ENCODE measurements at places on chromosomes 5 and 9. TPM values are rescaled to one million over a fixed set of nuclear protein-coding genes. Genes with fewer than 3 reads are reported as not detected.

- DNase-seq: no peak
Observed at GRCh38 chr5:133081036-133081435, 29.2 kb downstream of the HSPA4 start.

DNA sequence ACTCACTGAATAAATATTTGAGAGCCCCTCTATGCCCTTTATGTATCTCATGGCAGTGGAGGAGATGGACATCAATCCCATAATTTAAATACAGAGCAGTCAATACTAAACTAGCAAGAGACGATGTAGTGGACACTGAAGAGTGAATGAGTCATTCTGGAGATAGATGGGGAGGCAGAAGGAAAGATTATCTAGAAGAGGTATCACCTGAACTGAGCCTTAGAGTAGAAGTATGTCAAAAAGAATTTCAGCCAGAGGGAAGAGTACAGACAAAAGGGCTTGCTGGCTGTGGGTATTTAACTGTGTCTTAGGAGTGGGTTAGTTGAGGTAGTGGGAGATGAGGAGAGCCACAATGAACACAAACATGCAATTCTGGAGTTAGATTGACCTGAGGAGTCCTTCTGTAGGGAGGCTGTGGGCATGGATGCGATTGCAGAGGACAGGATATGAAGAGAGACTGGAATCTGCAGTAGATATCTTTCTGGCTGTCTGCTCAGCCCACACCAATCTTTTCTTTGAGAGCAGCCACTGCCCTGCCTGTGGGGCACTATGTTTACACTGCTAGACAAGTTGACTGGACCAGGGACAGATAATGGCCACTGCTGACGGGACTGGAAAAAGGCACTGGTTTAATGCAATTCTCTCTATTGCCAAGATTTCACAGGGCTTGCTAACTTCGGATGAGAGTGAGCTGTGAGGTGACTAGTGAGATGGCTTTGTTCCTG is 63.9 kb upstream of the NR5A1 start:
- DNase-seq: no peak

DNA sequence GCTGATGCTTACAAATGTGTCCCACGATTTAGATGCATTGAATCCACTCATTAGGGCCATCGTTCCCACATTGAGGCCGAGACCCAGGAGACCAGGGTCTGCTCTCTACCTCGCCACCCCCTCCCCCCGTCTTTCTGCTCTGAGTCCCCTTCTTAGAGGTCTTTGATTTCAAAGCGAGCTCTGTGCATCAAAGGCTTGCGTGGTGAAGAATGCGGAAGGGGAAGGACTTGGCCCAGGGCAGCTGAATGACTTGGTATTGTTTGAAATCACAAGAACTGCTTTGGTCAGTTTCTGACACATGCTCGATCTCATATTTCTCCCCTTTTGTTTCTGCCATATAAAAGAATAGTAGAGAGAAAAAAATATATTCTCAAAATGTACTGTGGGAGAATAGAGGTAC is 78.3 kb upstream of the IRX1 start:
- no peak for DNase-seq

DNA sequence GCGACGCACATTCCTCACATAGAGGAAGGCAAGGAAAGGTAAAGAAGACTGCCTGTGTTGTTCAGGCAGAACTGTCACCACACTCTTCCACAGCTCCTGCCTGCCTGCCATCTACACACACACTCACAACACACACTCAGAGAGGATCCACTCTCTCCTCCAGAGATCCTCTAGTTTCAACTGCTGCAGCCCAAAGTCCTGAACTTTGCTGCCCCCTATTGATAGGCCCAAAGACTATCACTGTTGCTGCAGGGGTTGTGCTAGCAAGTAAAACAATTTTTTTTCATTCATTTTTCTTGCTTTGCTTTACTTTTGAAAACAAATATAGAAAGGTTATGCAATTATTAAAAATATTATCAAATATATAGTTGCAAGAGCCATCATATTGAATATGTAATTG is 5.9 kb upstream of the CFAP90 start:
- DNase-seq: peak; percentile 52

DNA sequence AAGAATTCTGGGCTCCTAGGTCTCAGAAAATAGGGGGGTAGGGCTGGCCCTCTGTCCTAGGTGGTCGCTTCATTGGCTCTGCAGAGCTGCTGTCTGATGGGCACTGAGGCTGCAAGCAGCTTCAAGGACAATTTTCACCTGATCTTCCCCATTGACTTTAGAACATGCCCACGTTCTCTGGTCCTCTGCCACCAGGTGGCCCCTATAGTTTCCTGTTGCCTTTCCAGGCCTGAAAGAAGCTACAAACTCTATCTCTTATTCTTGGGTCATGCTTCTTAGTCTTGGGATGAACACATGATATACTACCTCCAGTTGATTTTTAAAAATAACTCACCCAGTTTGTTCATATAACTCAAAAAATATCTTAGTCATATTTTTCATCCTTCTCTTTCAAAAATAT is 26.3 kb downstream of the SPZ1 start:
- peak; percentile 17 for DNase-seq

DNA sequence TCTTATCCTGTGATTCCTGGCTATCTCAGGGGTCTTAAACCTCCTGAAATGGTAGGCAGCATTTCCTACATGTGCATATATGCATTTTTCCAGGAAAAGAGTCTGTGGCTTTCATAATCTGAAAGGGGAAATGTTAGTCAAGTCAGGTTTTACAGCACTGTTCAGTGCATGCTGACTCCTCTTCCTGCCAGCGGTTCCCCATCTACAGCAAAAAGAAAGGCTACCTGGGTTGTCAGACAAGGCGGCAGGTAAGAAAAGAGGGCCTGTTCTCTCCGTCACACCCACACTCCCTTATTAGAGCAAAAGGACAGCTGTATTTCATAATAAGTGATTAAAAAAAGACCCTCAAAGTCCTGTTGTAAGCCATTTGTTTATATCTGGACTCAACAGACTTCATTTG is 4.3 kb upstream of the SPATA6L start:
- no peak for DNase-seq

GRCh38 chr9:33348998-33349397 is 53.4 kb downstream of the AQP7 start:
- no peak for DNase-seq

- DNase-seq: no peak
Observed at GRCh38 chr5:124287813-124288212, 458.6 kb downstream of the ZNF608 start.

DNA sequence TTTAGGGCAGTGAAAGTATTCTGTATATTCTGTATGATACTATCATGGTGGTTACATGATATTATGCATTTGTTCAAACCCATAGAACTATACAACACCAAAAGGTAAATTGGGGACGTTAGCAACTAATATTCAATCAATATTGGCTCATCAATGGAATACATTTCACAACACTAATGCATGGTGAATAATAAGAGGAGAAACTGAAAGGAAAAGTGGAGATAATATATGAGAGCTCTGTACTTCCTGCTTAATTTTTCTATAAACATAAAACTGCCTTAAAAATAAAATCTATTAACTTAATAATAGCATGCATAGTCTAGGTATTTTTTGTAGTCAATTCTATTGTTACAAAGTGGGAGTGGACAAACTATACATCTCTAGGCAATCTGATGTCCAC is 66.3 kb downstream of the TRIM32 start:
- no peak for DNase-seq

TRUB2 gene
- 31.8 TPM for total RNA-seq
